ENCODE measurements at places on chromosomes 3 and 15. TPM values are rescaled to one million over a fixed set of nuclear protein-coding genes. Genes with fewer than 3 reads are reported as not detected.

DNA sequence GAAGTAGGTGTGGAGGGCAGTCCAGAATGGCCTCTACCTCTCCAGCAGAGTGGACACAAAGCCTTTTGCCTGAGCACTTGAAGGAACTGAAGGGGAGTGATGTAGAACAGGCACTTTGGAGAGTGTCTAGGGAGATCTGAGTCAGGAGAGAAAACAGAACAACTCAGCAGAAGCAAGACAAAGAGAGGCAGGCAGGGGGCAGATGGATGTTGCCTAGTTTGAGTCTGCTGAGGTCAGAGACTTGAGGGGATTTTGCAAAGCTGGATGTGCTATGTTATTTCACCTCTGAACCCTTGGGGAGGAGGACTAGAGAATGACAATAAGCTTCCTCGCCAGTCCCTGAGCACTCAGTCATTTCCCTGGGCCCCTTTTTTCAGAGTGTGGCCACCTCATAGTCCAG lies 366.4 kb downstream of the EPHB1 start:
- no peaks in the 10 kb centered on the region for H3K36me3 ChIP-seq
- no peak for DNase-seq
- peaks cover 4% of the 10 kb centered on the region for H3K27me3 ChIP-seq
- no peaks in the 10 kb centered on the region for H3K4me1 ChIP-seq
- H3K27ac ChIP-seq: no peak overlapping the region

DNA sequence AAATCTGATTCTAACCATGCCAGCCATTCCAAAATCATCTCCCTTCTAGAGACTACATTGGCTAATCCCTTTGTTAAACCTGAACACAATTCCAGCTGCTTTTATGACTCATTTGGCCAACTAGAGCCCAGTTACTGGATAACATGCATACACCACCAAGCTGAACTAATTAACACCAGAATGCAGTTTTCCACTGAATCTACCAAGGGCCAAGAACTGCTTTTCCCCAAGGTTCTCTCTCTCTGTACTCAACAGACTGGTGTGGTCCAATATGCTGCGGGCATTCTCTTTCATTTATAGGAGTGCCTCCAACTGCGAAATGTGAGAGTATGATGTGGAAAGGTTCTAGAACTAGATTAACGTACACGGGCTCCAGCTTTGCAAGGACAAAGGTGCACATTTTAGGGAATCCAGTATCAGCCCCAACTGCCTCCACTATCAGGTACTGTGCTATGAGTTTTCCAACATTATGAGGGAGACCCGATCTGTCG lies 1.5 kb downstream of the CHSY1 start:
- H3K27me3 ChIP-seq: no peaks in the 10 kb centered on the region
- DNase-seq: no peak
- peaks cover 60% of the 10 kb centered on the region for H3K4me1 ChIP-seq

GRCh38 chr15:91521996-91522395 lies 331.5 kb upstream of the SLCO3A1 start:
- no peaks in the 10 kb centered on the region for H3K27me3 ChIP-seq
- no peaks in the 10 kb centered on the region for H3K4me1 ChIP-seq
- DNase-seq: no peak
- no peak overlapping the region for H3K27ac ChIP-seq
- H3K4me3 ChIP-seq: no peak overlapping the region

DNA sequence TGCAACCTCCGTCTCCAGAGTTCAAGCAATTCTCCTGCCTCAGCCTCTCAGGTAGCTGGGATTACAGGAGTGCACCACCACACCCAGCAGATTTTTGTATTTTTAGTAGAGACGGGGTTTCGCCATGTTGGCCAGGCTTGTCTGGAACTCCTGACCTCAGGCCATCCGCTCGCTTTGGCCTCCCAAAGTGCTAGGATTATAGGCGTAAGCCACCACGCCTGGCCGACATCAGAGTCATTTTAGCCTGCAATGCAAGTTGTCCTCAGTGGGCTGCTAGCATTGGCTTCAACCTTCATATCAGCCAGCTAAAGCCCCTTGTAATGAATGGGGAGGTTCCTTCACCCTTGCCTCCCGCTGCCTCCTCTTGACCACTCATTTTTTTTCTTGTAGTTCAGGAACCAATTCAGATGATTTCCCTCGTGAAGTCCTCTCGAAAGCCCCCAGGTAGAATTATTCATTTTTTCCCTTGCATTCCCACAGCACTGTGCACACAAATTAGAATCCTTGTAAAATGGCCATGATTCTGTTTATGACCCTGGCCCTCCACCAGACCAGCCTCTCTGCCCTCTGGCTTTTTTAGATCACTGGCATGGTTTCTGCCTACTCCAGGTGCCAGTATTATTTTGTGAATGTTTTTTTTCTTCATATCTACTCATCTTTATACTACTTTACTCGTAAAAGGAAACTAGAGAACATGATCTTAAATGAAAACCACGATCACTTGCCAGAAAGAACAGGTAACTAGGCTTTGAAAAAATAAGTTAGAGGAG lies 29.1 kb downstream of the FLNB start:
- H3K36me3 ChIP-seq: no peaks in the 10 kb centered on the region
- DNase-seq: no peak
- peak overlapping the region; percentile 7 for H3K27ac ChIP-seq
- peaks cover 16% of the 10 kb centered on the region for H3K4me1 ChIP-seq
- H3K4me3 ChIP-seq: no peak overlapping the region

GRCh38 chr3:104005815-104006214 lies 1360.9 kb upstream of the ALCAM start:
- H3K27me3 ChIP-seq: no peaks in the 10 kb centered on the region
- H3K36me3 ChIP-seq: no peaks in the 10 kb centered on the region
- no peak overlapping the region for H3K4me3 ChIP-seq
- H3K27ac ChIP-seq: no peak overlapping the region

- H3K36me3 ChIP-seq: no peaks in the 10 kb centered on the region
- H3K4me1 ChIP-seq: no peaks in the 10 kb centered on the region
- no peaks in the 10 kb centered on the region for H3K27me3 ChIP-seq
- H3K4me3 ChIP-seq: no peak overlapping the region
Observed at GRCh38 chr3:148756311-148756710, 58.6 kb downstream of the AGTR1 start.

- no peak overlapping the region for H3K4me3 ChIP-seq
- H3K27ac ChIP-seq: no peak overlapping the region
- DNase-seq: no peak
- H3K36me3 ChIP-seq: peaks cover 2% of the 10 kb centered on the region
- H3K4me1 ChIP-seq: peaks cover 7% of the 10 kb centered on the region
Observed at GRCh38 chr3:106215047-106215446, 346.2 kb upstream of the CBLB start.

DNA sequence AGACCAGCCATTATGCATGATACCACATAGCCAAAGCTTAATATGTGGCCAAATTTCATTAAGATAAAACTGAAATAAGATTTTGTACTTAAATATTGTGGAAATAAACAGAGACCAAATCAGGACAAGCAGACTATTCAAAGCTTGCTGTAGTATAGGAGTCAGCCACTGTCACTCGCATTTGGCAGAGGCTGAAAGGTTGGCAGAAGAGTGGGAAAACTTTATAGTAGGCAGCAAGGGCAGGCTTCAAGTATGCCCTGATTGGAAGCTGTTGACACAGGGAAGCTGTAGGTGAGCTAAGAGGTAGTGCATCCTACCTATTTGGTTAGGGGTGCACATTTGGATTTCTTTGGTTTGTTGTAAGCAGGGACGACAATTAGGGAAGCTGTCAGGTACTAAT lies 202.5 kb upstream of the PDZRN3 start:
- no peak overlapping the region for H3K4me3 ChIP-seq
- DNase-seq: no peak
- H3K27me3 ChIP-seq: no peaks in the 10 kb centered on the region
- H3K4me1 ChIP-seq: no peaks in the 10 kb centered on the region
- H3K27ac ChIP-seq: peak overlapping the region; percentile 60
- no peaks in the 10 kb centered on the region for H3K36me3 ChIP-seq

The XCR1 gene
- not detected for polyA plus RNA-seq

The SIAH2 gene
- 100 TPM for polyA plus RNA-seq

All from naive B cell (primary cell).